Midbrain (tissue), 1 donor: ENCODE measurements at places on chromosomes 16 and 17.

GRCh38 chr16:2815299-2815771 lies 1.7 kb upstream of the PRSS21 start:
- no peak for DNase-seq

DNA sequence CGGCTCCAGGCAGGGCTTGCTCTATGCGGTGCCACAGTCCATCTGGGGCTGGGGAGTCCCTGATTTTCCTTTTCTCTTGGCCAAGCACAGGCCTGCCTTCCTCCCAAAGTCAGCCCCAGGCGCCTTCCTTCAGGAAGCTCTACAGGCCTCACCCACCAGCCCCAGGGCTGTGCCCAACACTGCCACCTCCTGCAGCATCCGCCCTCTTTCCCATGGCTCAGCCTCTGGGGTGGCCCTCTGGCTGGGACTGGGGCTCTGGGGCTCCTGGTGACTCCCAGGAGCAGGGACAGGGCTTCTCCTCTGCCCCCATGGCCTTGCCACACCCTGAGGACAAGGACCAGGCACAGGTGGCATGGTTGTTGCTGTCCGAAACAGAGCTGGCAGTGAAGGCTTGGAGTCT lies 817 bp downstream of the ITGB4 start:
- DNase-seq = no peak

GRCh38 chr16:57725554-57725953 lies 10.0 kb upstream of the KATNB1 start:
- DNase-seq = no peak

GRCh38 chr16:71974068-71974818 lies 26.0 kb downstream of the PKD1L3 start:
- DNase-seq = no peak

DNA sequence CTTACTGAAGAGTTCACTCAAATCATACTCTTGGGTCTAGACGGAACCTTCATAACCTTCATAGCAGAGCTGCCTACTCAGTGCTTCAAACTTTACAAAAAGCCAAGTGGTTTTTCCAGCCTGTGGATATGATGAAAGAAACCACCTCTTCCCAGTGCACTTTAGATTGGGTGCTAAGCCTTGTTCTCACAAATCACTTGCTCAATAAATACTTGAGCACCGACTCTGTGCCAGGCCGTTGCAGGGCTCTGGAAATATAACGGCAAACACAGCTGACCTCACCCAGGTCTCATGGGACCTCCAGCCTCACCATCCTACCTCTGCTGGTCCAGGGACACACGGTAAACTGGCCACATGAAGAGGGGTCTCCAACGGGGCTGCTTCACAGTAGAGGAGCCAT lies 35.7 kb downstream of the CDRT4 start:
- no peak for DNase-seq

DNA sequence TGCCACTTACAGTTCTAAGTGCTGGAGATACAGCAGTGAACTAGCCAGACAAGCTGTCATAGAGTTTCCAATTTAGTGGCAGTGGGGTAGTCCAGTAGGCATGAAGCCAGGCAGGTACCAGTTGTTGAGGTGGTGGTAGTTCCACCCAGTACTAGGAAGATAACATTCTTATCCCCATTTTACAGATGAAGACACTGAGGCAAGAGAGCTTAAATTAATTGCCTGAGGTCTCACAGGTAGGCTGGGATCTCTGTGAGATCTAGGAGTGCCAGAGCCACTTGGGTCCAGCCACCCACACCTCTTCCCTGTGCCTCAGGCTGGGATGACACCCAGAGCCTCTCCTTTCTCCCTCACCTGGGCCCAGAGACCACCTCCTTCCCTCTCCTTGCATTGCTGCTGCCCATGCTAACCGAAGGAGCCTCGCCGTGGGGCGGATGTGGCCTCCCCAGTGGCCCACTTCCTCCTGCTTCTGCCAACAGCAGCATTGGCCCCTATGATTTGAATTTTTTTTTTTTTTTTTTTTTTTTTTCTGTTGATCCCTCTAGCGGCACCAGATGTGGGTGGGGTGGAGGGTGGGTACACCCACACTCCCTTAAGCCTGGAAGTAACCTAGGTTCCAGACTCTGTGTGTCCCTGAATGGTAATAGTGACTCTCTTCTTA lies 114.0 kb downstream of the PRKCB start:
- no peak for DNase-seq

DNA sequence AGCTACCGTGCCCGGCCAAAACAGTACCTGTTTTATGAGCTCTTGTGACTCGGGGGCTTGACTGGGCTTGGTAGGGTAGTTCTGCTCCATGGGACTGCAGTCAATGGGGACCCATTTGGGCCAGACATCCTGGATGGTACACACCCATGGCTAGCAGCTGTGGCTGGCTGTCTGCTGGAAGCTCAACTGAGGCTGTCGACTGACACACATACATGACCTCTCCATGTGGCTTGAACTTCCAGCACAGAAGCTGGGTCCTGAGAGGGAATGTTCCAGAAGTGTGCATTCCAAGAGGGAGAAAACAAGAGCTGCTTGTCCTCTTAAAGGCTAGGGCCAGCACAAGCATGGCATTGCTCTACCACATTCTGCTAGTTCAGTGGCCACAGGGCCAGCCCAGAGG lies 14.9 kb upstream of the NKD1 start:
- no peak for DNase-seq

DNA sequence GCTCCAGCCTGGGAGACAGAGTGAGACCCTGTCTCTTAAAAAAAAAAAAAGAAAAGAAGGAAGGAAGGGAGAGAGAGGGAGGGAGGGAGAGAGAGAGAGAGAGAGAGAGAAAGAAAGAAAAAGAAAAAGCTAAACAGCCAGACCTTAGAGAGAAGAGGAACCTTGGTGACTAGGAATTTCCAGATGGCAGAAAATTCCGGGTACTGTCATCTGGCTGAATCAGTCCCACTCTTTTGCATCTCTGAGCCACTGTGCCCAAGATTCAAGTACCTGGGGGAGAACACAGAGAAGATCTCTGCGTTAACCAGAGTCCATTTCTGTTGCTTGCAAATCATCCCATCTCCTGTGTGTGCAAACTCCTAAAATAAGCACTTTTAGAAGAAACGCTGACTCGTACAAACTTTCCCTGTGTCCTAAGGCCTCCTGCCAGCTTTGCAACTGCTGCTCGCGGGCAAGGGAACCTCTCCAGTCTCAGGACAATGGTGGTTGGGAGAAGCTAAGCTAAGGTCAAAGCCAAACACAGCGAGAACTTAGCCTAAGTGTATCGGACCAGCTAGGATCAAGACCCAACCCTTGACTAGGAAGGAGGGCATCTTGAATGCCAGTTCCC lies 18.0 kb downstream of the BMERB1 start:
- DNase-seq = no peak

DNA sequence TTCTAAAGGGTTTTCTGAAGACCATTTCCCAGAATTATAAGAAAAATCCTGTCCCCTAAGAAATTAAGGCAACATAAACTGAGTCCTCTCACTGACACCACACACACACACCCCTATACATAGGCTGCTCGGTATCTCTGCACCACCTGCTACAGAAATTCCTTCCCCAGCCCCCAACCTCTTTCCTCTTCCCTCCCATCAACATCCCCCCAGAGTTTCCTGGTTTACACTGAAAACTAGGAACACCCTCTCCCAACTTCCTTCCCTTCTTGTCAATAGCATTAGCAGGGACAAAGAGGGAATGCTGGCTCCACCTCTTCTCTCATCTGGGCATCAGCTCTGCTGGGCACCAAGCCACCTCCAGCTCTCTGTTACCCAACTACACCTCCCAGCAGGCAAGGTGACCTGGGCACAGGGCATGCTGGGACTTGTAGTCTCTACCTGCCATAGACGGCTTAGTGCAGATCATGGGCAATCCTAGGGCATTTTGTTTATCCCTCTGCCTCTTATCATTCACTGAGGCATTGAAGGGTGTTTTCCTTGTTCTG lies 15.7 kb downstream of the CAVIN1 start:
- DNase-seq = peak; percentile 82

- no peak for DNase-seq
Observed at GRCh38 chr17:12814718-12815117, 25.4 kb downstream of the ARHGAP44 start.

DNA sequence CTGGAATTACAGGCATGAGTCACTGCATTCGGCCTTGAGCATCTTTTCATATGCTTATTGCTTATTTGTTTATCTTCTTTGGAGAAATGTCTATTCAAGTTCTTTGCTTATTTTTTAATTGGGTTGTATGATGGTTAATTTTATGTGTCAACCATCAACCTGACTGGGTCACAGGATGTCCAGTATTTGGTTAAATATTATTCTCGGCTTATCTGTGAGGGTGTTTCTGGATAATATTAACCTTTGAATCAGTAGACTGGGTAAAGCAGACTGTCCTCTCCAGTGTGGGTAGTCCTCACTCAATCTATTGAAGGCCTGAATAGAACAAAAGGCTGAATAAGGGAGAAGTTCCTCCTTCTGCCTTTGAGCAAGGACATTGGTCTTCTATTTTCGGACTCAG lies 142.0 kb downstream of the SSH2 start:
- no peak for DNase-seq

GRCh38 chr16:85575920-85576319 lies 37.2 kb upstream of the GSE1 start:
- DNase-seq = no peak

- no peak for DNase-seq
Observed at GRCh38 chr16:78240459-78241222, 141.2 kb downstream of the WWOX start.

GRCh38 chr16:49663081-49664065 lies 192.5 kb downstream of the ZNF423 start:
- no peak for DNase-seq

GRCh38 chr16:88351491-88352101 lies 31.2 kb upstream of the ZNF469 start:
- no peak for DNase-seq

DNA sequence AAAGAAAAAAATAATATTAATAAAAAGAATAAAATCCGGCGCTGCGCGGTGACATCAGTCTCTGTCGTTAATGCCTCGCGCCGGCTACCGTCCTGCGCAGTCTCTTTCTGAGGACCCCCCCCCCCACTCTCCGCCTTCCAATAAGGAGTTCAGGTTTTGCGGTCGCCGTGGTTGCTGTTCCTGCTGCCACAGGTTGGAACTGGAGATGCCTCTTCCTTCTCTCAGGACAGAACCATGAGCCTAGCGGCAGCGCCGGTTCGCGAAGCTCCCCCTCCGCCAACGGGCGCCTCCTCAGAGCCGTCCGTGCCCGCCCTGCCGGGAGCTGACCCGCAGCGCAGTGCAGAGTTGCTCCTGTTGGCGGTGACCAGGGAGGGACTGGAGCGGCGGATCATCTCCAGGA lies 2093.4 kb downstream of the TP53TG3F start:
- DNase-seq = no peak

GRCh38 chr17:72175787-72176515 lies 55.1 kb downstream of the SOX9 start:
- DNase-seq = no peak

GRCh38 chr17:55654821-55655220 lies 67.8 kb downstream of the TMEM100 start:
- DNase-seq = no peak

DNA sequence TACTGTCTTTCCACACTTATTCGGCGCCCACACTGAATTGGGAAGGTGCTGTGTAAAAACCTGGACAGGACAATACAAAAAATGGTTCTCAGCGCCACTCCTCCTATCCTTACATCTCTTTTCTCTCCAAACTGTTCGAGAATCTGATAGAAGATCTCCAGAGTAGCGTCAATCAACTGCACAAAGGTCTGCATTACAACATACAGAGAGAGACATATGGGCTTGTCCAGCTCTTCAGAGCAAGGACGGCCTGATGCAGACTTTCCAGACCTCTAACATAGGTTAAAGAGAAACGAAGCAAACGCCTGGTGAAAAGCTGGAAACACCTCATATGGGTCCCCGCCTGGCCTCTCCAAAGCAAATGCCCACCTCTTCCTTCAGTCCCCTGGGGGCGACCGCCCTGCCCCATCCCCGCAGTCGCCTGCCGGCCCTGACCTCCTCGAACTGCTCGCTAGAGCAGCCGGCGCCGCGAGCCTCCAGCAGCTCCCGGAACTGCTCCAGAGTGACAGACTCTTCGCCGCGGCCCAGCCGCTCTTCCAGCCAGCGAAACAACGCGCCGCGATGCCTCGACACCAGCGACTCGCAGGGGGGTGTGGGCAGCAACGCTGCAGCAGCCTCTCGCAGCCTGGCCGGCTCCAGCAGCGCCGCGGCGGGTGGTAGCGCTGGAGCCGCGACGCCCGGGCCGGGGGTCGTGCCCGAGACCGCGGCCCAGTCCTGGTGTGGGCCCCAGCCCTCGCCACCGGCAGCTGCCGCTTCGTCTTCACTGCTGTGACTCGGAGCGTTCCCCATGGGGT lies 526 bp downstream of the ZZEF1 start:
- no peak for DNase-seq

DNA sequence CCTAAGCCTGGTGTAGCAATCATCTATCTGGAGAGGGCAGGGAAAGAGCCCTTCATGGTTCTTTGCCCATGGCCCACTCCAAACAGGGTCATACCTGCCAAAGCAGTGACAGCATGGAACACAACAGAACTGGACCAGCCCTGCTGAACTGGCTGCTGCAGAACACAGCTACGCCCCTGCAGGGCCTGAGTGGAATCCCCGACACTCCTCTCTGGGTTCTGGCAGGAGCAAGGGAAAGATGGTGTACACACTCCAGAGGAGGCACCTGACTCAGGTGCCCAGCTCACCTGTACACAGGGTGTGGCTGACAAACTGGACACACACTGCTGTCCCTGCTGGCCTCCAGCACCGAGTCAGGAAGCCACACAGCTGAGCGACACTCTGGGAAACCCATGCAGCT lies 19.8 kb downstream of the MIEF2 start:
- no peak for DNase-seq

DNA sequence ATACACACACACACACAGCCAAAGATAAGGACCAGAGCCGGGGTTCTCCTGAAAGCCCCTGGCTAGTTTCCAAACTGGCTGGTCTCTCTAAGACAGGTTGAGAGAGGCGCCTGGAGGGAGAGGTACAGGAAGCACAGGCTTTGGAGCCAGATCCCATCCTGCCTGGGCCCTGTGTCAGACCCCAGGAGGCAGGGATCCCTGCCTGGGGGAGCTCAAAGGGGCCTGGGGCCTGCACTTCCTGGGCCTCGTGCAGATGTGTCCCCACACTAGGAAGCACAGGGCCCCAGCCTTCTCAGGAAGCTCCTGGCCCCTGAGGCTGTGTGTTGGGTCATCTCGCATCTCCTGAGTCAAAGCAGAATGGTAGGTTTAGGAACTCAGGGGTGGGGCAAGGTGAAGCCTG lies 16.0 kb downstream of the SLC5A10 start:
- no peak for DNase-seq

DNA sequence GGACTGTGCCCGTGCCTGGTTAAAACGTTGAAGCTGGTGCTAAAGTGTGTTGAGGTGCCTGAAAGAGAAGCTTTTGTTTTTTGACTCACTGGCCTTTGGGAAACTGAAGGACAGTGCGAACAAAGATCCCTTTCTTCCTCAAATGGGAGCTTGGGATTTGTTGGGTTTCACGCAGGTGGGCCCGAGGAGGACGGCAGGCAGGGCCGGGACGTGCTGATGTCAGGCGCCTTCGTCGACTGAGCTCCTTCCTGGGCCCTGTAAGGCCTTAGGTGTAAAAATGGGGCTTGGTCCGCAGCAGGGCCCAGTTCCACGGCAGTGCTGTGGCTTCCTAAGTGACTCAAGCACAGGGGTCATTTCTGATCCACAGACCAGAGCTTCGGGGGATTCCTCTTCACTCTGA lies 106.9 kb downstream of the BANP start:
- no peak for DNase-seq

- DNase-seq = no peak
Observed at GRCh38 chr17:82718986-82719685, 2.6 kb downstream of the FN3KRP start.

GRCh38 chr17:65371702-65372101 lies 189.7 kb downstream of the AXIN2 start:
- DNase-seq = peak; percentile 11

- DNase-seq = no peak
Observed at GRCh38 chr17:48503747-48504146, 27.1 kb downstream of the HOXB1 start.
